ENCODE measurements at places on chromosomes 2 and 18. TPM values are rescaled to one million over a fixed set of nuclear protein-coding genes. Genes with fewer than 3 reads are reported as not detected.

The GAL3ST2 gene
- total RNA-seq: 4.1 TPM

The TUBB8B gene
- total RNA-seq: 0.22 TPM

The SERPINB4 gene
- not detected for total RNA-seq

The LYG1 gene
- 0.58 TPM for total RNA-seq
